Panc1 (cell line): ENCODE measurements at places on chromosomes 12 and 14. TPM values are rescaled to one million over a fixed set of nuclear protein-coding genes. Genes with fewer than 3 reads are reported as not detected.

The SLC8A3 gene
- not detected for total RNA-seq

GRCh38 chr12:87233671-87234070 is 795.5 kb downstream of the C12orf50 start:
- no peaks in the 10 kb centered on the region for H3K4me1 ChIP-seq
- no peak overlapping the region for H3K27ac ChIP-seq
- H3K27me3 ChIP-seq = no peaks in the 10 kb centered on the region
- H3K36me3 ChIP-seq = no peaks in the 10 kb centered on the region
- DNase-seq = no peak

The TMEM121 gene
- total RNA-seq = 4.6 TPM

GRCh38 chr12:2322554-2323120 is 269.9 kb downstream of the CACNA1C start:
- no peak for DNase-seq
- no peaks in the 10 kb centered on the region for H3K4me1 ChIP-seq
- no peak overlapping the region for H3K4me3 ChIP-seq
- no peaks in the 10 kb centered on the region for H3K36me3 ChIP-seq
- H3K27me3 ChIP-seq = peaks cover 2% of the 10 kb centered on the region; the same call in 1 of the 2 replicates

The RBP5 gene
- total RNA-seq = not detected

The GARIN6 gene
- not detected for total RNA-seq

DNA sequence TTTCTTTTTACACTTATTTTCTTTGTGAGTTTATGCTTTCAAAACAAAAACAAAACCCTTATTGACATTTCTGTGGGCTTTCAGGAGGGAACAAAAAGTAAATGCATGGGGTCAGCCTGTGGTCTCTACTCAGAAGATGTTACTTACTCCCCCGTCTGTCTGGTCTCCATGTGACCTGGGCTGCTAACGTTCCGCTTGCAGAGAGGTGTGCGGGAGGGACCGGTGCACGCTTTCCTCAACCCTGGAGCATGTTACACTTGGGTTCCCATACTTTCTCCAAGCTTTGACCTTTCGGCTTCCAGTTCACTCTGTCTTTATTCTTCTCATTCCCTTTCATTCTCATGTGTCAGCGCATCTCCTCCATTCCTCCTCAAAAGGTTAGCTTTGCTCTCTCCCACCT is 36.5 kb downstream of the ZC3H14 start:
- H3K27me3 ChIP-seq = no peaks in the 10 kb centered on the region
- no peak overlapping the region for H3K4me3 ChIP-seq
- H3K4me1 ChIP-seq = no peaks in the 10 kb centered on the region
- no peak for DNase-seq
- H3K36me3 ChIP-seq = peaks cover 6% of the 10 kb centered on the region

DNA sequence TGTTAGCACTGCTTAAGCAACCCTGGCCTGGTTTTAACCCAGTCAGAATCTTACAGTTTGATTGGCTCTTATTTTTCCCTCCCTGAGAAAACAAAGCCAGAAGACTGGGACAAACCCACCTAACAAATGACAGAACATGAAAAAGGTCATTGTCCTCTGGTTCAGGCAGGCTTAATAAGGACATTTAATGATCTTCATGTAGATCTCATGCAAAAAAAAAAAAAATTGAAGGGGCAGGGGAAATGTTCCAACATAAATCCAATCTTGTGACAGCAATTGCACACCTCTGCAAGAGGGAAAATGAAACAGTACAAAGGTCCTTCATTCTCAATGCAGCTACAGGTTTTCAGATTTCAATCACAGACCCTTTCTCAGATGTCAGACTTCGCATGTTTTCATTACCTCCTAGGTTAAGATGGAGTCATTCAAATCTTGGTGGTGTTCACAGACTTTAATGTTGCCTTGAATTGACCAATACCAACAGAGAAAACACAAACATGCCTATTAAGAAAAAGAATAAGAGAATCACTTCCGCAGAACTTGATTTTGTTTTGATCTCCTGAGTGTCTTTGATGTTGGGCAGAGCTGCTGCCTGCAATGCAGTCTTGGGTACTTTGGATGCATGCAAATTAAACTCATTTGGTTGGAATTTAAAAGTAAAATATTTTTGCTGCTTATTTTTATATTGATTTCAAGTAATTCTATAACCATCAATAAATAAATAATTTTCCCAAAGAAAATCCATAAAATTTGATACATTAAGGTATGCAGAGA is 359.0 kb downstream of the BTG1 start:
- DNase-seq = no peak
- no peak overlapping the region for H3K4me3 ChIP-seq
- no peak overlapping the region for H3K27ac ChIP-seq
- no peaks in the 10 kb centered on the region for H3K4me1 ChIP-seq
- H3K36me3 ChIP-seq = no peaks in the 10 kb centered on the region
